ENCODE measurements at places on chromosomes 2 and 18.

- no peak for DNase-seq
Observed at GRCh38 chr2:201467666-201468065, 16.1 kb downstream of the STRADB start.

DNA sequence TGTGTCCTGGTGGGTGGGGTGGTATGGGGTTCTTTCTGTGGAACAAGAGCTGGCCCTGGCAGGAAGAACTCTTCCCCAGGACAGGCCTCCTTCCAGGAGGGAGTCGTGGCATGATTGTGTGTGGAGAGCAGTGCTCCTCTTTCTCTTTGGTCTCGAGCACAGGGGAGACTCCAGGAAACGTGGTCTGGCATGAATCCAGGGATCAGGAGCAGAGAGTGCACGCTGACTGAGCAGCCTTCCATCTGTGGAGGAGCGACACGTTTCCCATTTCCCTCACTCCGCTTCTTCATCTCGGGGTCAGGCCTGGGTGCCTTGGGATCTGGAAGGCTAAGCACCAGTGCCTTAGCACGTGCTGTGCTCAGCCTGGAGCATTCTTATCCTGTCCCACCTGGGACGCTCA, 132.0 kb upstream of the HDAC4 start:
- DNase-seq, result no peak

GRCh38 chr2:33144243-33144642, 197.5 kb downstream of the LTBP1 start:
- DNase-seq, result no peak

DNA sequence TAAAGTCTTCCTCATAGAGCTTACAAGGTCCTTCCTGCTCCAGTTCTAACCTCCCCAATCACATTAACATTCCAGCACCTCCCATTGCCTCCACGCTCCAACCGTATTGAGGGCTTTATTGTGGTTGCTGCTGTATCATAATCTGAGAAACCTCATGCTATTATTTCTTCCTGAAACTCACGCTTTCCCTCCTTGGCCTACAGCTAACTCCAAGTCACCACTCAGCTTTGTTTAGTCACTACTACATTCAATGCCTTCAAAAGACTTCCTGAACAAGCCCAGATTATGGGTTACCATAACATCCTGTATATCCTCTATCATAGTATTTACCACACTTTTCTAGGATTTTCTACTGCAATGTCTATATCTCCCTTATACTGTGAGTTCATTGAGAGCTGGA, 230.4 kb downstream of the IKZF2 start:
- DNase-seq, result no peak

GRCh38 chr2:205882806-205883425, 200.6 kb downstream of the NRP2 start:
- DNase-seq, result no peak
